ENCODE measurements at places on chromosomes 3 and 15.

GRCh38 chr3:185199206-185199605, 46.3 kb upstream of the C3orf70 start:
- no peak for DNase-seq

DNA sequence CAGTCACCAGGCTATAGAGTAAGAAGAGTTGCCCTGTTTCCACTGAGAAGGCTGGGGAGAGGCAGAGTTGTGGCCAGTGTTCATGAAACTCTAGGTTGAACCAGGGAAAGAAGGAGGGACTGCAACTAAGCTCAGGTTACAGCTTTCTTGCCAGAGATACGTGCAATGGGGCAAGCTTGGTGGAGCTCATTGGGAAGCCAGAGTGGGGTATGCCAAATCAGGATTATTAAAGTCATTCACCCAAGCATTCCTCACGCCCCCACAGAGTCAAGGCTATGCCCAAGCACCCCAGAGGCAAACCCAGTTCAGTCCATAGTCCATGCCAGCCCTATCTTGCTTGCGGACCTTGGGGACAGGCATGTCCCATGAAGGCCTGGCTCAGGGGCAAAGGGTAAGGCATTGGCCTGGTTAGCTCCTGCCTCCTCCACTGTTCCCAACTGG, 17.6 kb downstream of the SLC6A20 start:
- DNase-seq: no peak

DNA sequence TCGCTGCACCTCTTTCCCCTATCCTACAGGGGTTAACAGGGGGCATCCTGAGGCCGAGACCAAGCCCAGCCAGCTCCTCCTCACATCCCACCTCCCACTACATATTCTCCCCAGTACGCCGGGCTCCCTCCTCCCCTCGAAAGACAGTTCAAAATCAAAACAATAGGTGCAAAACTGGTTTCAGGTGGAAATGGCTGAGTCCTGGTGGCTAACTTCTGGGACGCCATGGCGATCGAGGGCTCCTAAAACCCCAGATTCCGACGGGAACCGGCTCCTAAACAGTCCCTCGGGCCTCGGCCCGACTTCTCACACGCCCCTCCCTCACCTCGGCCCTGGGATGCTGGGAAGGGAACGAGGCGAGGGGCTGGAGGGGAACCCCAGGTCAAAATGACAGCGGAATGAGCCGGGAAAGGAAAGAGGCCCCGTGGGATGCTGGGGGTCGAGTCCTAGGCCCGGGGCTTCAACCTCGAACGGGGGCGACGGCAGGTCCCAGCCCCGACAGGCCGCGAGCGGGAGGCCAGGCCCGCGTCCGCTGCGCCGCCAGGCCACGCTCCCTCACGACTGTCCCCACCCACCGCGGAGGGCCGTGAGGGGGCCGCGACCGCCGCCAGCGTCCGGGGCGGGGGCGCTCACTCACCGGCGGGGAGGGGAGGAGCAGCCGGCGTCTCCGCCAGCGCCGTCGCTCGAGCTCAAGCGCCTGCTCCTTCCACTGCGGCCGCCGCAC, 492 bp downstream of the TMCC1 start:
- DNase-seq: no peak

GRCh38 chr15:40942337-40942854, 10.9 kb upstream of the CHAC1 start:
- DNase-seq: no peak

Data from frontal cortex (tissue), 4 donors.